ENCODE measurements at places on chromosomes 7 and 10.

DNA sequence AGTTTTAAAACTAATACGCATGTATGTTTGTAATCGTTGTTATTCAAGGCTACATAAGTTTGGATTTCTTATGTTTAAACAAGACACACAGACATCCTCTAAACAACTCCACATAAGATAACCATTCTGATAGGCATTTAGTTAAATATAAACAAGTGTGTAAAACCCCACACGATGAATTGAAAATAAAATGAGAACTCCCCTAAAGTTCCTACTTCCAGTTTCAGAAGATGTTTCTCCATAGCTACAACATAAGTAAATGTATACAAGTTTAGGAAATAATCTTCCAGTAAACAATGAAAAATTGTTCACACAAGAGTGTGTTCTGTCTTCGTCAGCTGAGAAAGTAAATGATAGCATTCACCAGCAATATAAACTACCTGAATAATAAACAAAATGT lies 246.8 kb downstream of the RNLS start:
- no peak for DNase-seq

- DNase-seq = no peak
Observed at GRCh38 chr7:85167636-85168035, 19.2 kb downstream of the SEMA3D start.

DNA sequence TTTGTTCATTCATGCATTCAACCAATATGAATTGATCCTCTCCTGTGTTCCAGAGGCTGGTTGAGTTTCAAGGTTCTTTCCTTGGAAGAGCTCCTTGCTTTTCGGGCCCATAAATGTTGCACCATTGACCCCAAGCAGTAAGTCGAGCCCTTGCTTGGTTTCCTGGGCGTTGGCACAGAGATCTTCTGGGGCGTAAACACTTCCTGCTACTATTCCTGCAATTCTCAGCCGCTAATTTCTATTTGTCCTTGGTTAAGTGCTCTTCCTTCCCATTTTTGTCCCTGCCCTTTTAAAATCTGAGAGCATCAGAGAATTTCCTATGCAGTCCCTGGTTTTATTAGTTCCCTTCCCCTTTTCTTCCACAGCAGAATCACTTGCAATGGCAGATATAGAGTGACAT lies 44.1 kb upstream of the ADRB1 start:
- no peak for DNase-seq

- DNase-seq = no peak
Observed at GRCh38 chr7:97019710-97020225, 4.9 kb downstream of the DLX5 start.

DNA sequence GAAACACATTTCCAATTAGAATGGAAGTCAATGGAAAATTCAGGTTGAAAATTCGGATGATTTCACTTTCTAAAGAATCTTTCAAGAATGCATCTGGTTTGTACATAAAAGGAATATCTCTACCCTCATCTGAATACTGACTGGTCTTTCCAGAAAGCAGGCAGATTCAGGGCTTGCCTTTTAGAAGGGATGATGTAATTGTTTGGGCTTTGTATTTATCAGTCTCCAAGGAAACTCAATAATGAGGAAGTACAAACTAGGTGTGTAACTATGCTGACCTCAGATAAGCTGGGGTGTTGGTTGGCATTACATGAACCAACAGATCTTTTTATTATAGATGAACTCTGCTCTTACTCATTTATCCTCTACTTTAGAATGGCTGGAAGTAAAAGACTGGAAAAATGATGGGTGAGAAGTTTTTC lies 24.1 kb downstream of the PDLIM1 start:
- no peak for DNase-seq

DNA sequence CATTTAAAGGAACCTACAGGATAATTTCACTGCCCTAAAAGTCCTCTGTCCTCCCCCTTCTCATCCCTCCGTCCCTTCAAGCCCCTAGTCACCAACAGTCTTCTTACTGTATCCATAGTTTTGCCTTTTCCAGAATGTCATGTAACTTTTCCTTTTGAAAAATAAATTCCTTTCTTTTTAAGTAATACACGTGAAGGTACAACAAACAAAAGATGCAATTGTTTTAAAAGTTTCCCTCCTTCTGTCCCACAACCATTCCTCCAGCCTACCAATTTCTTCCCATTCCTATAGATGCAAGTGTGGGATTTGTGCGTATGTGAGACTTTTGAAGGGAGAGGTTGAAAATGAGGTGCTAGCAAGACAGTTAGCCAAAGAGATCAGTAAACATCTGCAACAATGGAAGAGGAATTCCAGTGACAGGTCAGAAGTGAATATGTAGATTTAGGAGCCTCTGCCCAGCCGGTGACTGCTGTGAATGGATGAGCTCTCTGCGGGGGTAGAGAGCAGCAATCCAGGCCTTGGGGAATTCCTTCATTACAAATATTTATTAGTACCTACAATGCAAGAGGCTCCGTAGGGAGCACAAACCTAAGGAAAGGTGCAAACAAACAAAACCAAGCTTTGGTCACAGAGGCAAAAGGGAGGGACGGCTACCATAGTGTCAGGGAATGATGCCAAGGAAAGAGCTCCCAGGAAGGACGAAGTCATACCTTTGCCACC lies 243.6 kb downstream of the SKIDA1 start:
- no peak for DNase-seq

GRCh38 chr10:84321902-84322301 lies 6.5 kb upstream of the CCSER2 start:
- DNase-seq = no peak

- no peak for DNase-seq
Observed at GRCh38 chr7:41472427-41473125, 230.3 kb downstream of the INHBA start.

GRCh38 chr10:91002656-91003055 lies 81.8 kb upstream of the ANKRD1 start:
- DNase-seq = no peak

DNA sequence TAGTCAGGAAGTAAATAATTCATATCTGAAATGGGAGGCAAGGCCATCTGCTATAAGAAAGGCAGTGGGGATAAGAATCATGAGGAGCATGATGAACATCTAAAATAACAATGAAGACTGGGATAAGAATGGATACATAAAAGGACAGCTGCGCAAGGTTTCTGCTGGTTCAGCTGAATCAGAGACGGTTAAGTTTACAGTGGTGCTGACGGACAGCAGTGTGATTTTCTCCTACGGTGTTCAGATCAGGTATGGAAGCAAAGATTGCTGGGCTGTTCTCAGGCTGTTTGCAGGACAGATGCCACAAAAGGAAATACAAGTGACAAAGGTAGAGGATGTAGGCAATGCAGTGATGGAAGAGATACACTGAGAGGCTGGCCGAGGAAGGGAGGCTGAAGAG lies 8.4 kb downstream of the CYCS start:
- no peak for DNase-seq

GRCh38 chr10:120931423-120931822 lies 80.3 kb downstream of the WDR11 start:
- no peak for DNase-seq

All from upper lobe of right lung (tissue), 1 donor.